ENCODE measurements at places on chromosomes 3 and 15.

GRCh38 chr15:91866371-91866905, 12.9 kb downstream of the SLCO3A1 start:
- peak; percentile 96 for DNase-seq

GRCh38 chr15:57950381-57950946, 115.0 kb downstream of the ALDH1A2 start:
- DNase-seq = no peak

DNA sequence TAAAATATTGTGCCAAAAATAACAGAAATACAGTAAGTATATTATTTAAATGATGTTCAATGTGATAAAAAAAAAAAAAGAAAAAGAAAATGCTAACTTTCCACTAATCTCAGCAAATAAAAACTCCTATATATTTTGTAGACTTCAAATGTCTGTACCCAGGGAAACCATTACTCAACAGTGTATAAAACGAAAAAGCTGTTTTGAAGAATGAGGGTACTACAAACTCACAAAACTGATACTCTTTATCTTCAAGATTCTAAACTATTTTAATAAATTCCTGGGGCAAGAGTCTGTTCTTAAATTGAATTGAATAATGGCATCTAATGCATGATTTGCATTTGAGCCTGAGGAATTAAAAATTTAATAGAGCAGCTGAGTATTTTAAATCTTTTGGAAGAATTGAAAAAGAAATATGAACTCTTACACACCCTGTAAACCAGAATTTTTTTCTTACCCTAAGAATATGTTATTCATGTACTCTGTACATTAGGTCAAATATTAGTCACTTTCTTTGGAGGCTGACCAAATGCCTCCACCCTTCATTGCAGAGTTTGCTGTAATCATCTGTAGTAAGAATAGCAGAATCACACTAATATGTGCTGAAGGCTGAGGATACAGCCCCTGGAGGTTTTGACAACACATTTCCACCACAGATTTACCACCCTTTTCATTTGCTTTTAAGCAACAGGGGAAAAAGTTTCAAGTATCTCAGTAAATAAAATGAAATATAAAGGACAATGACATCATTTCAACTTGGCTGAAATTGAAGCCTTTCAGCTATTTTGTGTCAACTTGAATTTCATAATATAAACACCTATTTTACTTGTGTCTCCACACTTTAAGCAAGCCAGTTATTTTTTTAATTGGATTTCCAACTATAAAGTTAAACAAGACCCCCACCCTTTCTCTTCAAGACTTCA, 79.7 kb downstream of the FBN1 start:
- peak; percentile 88 for DNase-seq

GRCh38 chr3:153978006-153978405, 143.2 kb upstream of the ARHGEF26 start:
- no peak for DNase-seq

DNA sequence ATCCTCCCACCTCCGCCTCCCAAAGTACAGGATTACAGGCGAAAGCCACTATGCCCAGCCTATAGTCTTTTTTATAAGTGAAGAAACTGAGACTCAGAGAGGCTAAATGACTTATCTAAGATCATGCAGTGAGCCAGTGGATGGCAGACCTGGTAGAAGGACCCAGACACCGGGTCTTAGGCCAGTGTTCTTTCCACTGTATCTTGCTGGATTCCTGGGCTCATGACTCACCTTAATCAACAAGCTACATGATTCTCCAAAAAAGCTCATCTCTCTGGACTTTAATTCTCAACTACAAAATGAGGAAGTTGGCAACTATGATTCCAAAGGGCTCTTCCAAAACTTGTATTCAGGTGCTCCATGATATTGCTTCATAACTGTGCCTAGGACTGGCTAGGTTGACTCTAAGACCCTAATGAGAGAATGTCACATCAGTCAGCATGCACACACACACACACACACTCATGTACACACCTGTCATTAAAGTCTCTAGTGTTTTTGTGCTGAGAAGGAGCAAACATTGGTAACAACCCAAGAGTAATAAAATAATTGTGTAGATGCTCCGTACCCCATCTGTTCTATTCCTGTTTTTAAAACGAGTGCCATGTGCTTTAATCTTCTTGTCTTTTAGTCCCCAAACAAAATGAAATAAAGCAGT, 89.7 kb upstream of the SLC4A7 start:
- no peak for DNase-seq
